Breast epithelium (tissue), 4 donors: ENCODE measurements at places on chromosomes 3 and 15. TPM values are rescaled to one million over a fixed set of nuclear protein-coding genes. Genes with fewer than 3 reads are reported as not detected.

DNA sequence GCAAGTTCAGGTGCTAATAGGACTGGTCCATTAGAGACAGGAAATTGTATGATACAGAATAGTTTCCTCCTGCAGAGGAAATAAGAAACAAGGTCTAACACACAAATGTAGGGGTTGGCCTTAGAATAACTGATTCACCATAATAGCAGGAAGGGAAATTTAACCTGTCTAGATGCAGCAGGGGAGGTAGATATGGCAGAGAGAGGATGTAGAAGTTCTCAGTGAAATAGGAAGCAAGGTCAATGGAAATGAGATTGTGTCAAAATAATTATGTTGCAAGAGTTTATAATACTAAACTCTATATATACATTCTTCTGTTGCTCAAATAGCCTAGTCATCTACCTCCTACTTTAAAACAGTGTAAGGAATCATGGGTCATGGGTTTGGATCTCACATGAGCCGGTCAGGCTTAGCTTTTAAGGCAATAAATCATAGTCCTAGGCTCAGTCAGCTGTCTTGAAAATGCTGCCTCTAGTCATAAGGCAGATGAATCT, 17.0 kb downstream of the BCL2A1 start:
- no peak for DNase-seq

DNA sequence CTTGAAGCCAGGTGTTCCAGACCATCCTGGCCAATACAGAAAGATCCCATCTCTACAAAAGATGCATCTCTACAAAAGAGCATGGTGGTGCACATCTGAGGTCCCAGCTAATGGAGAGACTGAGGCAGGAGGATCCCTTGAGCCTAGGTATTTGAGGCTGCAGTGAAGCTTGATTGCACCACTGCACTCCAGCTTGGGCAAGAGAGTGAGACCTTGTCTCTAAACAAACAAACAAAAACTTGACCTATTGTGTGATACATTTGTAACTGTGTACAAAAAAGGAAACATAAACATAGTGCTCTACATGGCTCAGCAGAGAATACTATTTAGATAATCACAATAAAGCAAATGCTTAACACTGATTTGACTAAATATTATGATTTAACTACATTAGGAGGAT, 18.7 kb downstream of the ANPEP start:
- no peak for DNase-seq

DNA sequence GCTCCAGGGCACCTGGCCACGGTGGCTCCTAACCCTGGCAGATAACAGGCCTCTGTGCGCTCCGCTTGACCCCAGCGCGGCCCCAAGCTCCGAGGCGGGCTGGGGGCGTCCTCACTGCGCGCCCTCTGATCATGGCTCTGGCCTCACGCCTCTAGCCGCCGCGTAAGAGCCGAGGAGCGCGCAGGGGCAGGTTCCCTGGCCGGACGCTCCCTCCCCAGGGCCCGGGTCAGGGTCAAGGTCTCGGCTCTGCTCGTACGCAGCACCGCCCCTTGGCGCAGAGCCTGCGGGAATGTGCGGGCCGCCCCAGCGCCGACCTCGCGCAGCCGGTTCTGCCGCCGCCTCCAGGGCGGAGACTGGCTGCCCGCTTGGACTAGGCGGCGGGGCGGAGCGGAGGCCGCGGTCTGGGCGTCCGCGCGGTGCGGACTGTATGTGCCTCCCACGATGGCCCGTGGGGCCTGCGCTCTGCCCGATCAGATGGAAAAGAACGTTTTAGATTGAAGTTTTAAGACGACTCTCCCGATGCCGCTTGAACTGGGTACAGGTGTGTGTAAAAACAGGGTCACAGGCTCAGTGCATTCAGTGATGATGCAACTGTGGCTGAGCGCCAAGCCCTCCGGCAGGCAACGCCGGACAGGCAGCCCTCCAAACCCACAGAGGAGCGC, 40.8 kb downstream of the CHST14 start:
- DNase-seq: peak; percentile 44

DNA sequence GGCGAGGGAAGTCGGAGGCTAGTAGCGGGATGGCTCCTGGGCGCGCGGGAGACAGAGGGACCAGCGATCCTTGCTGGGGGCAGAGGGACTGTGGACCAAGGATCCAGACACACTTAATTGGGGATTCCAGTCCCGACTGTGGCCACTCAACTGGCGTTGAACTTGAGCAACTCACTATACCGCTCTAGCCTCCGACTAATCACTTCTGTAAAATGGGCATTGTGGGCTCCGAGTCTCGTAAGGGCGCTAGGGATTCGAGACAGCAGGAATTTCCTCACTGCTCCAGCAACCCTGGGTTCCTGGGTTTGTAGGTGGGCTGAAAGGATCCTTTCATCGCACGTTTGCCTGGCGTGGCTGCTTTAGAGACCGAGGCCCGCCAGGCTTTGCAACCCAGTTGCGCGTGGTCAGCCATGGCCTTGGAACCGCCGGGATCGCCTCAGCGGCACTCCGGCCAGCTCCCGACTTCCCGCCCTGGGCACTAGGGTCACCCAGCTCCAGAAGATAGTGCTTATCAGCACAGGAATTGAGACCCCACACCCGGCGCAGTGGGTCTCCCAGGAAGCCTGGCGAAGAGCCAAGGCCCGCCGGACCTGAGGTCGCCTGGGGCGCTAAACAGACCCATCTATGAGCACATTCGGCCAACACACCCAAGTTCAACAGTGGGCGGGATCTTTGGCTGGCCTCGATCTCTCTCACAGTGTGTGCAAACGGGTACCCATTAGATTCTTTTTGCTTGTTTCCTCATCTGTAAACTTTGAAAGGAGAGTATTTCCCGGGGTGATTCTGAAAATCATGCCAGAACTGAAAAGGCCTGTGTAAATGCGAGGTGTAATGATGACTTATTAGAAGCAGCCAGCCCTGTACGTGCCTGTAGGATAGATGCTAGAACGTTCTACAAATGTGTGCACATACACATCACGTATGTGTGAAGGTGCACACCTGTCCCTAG, 9.9 kb downstream of the FOXL2 start:
- DNase-seq: no peak

DNA sequence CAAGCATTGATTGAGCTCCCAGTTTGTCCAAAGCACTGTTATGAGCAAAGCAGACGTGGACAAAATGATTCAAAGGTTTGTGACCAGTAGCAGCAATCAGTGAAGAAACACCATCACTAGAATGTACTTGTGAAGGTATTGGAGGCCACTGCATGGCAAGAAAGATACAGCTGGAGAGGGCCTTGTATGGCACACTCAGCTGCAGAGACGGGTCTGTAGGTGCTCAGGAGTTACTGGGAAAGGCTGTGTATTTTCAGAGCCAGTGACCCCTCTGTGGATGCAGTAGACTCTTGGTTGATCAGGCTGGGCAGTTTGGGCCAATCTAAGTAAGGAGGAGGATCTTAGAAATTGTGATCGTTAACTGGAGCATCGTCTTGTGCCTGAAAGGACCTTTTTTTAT, 120.0 kb downstream of the GHSR start:
- no peak for DNase-seq

- no peak for DNase-seq
Observed at GRCh38 chr3:177753451-177754155, 556.3 kb upstream of the TBL1XR1 start.

DNA sequence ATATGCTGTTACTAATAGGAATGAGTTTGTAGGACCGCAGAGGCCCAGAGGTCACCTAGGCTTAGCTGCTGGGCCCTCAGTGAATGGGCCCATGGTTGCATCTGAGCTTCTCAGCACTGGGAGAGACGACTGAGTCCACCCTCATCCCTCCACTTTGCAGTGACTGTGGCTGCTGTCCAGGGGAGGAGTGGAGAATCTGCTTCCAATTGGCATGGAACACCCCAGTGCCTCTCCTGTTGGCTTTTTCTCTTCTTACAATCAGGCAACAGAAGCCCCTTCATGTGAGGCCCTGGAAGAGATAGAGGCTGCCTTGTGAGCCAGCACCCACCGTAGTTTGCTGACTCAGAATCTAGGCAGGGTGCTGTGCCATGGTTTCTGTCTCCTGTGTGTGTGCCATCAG, 55.6 kb downstream of the ARNT2 start:
- DNase-seq: no peak

DNA sequence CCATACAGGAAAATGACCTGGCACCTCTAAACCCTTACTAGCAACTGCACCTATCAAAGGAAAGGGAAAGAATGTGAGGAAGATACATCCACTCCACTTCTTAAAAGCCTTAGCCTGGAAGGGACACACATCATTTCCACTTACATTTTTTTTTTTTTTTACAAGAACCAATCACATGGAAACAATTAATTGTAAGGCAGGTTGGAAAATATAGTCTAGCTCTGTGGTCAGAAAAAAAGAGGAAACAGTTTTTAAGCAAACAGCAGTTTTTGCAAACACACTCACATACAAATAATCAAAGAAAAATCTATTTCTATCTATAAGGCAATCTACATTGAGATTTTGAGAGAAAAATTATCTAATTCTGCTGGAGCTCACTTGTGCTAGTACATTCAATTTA, 98.9 kb upstream of the SPRED1 start:
- DNase-seq: no peak

DNA sequence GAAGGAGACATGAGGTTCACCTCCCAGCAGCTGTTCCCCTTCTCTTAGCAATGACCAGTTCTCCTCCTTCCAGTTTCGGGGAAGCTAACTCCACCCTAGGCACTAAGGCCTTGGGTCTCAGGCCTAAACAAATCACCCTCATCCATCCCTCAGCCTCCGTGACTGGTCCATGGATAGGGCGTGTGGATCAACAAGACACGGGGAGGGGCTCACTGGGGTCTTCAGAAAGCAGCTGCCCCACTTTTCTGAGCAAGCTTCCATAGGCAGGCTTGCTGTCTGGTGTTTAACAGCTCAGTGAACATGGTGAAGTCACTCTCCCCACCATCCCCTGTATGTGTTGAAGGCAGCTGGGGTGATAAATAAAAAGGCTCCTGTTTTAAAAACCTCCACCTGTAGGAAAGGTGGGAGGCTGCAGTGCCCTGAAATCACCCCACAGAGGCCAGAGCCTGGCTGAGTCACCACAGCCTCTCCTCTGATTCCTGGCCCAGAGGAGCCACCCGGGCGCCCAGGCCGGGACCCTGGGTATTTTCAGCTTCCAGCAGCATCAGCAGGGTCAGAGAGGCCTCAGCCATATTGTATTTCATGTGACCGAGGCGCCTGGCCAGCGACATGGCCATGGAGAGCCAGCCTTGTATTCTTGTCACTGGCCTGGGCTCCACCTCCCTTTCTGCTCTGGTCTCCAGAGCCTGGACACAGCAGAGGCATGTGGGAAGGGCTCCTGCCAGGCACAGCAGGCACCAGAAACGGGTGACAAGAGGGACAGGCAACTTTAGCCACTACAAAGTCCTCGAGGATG, 60.3 kb upstream of the HERC1 start:
- no peak for DNase-seq

DNA sequence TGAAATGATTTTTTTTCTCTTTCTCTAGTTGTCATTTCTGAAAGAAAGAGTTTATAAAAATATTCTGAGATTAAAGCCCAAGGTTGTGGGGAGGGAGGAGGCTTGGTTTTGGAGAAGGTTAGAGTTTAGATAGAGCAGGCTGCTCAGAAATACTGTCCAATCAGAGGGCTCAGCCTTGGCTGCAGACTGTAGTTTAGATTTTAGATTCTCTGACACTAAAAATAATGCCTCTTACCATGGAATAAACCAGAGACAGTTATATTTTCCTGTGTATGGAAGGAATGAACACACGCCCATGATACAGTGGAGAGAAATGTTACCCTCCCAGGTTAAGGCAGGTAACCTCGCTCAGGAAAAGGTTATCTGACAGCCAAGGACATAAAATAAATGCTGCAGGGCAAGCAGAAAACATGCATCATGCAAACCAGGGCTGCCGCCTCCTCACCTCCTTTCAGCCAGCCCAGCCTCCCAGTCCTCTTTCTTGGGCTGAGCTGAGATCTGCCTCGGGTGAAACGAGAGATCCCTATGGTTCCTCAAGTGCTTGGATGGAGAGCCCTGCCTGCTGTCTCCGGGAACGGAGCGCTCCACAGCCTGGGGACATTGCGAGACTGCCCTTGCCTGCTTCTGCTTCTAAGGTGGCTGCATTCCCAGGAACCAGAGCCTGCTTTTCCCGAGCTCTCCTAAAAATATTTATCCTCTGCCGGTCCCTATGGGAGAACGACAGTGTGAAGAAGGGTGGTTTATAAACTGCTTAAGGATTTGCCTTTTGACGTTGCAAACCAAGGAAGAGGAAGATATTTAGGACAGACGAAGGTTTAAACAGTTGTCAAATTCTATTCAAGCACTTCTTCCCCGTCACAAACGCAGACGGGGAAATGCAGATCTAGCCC, 848 bp downstream of the NCEH1 start:
- peak; percentile 60 for DNase-seq

DNA sequence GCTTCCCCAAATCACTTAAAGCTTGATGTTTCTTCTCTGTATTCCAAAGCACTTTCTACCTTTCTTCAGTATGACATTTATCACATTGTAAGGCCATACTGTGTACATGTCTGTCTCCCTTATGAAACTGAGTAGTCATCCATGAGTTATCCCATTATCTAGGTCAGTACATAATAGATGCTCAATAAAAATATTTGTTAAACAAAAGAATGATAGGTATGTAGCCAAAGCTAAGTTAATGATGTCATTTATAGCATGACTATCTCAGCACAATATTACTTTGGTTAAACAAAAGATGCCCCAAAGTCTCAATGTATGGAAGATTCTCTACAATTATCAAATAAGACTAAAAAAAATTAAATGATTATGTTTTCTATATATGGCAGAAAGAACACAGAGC, 3.1 kb upstream of the TMCO5A start:
- no peak for DNase-seq

- no peak for DNase-seq
Observed at GRCh38 chr15:47410247-47410646, 307.1 kb upstream of the SEMA6D start.

- no peak for DNase-seq
Observed at GRCh38 chr3:48023377-48023776, 7.2 kb upstream of the MAP4 start.

The ACTRT3 gene
- total RNA-seq: 1.5 TPM

The LRTM1 gene
- total RNA-seq: not detected

The MRPL46 gene
- total RNA-seq: 19.0 TPM

The PLCH1 gene
- total RNA-seq: 2.0 TPM

The PARP15 gene
- total RNA-seq: 2.9 TPM

The ISG20 gene
- 7.4 TPM for total RNA-seq

The MKRN2OS gene
- total RNA-seq: not detected

The CMTM8 gene
- total RNA-seq: 24.7 TPM
